ENCODE measurements at places on chromosomes 4 and X.

GRCh38 chr4:86050496-86050895 is 309.4 kb downstream of the MAPK10 start:
- no peak for DNase-seq

DNA sequence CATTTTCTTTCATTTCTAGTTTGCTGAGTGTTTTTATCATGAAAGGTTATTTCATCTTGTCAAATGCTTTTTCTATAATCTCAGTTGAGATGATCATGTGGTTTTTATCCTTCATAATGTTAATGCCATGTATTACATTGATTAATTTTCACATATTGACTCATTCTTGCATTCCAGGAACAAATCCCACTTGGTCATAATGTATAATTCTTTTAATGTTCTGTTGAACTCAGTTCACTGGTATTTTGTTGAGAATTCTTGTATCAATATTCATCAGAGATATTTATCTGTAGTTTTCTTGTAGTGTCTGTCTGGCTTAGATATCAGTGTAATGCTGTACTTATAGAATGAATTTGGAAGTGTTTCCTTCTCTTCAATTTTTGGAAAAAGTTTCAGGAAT is 16.7 kb upstream of the LHFPL1 start:
- DNase-seq, result no peak

- no peak for DNase-seq
Measured at GRCh38 chr4:102546635-102547034, 45.5 kb downstream of the NFKB1 start.

DNA sequence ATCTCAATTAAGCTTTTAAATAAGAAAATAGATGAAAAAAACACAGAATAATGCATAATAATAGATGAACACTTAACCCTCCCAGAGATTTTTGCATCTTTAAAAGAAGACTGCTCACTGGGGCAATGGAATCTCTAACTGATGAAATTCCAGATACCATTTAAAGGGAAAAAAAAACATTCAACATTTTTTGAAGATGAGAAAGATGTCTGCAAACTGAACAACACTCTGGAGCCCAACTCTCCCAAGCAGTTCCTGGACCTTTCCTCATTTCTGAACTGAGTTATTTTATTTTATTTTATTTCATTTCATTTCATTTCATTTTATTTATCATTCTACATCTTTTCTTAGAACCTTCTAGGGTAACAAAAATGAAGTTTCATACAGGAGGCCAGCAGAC is 90.7 kb downstream of the CORIN start:
- DNase-seq, result no peak

DNA sequence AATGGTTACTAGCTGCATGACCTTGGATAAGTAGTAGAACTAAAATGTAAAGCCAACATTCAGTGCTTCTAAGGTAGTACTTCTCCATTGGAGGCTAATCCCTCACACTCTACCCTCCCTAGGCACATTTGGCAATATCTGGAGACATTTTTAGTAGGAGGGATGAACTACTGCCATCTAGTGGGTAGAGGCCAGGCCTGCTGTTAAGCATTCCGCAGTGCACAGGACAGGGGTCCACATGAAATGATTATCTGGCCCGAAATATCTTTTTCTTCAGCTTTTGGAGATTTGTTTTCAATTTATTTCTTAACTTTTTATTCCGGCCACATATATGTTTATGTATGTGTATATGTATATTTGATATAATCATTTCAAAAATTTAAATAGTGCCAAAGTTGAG is 36.0 kb upstream of the SPANXC start:
- no peak for DNase-seq

GRCh38 chr4:122163767-122164166 is 11.6 kb downstream of the BLTP1 start:
- DNase-seq, result no peak
